ENCODE measurements at places on chromosomes 1 and 21.

- DNase-seq: no peak
Measured at GRCh38 chr1:5586629-5587028, 405.6 kb downstream of the NPHP4 start.

DNA sequence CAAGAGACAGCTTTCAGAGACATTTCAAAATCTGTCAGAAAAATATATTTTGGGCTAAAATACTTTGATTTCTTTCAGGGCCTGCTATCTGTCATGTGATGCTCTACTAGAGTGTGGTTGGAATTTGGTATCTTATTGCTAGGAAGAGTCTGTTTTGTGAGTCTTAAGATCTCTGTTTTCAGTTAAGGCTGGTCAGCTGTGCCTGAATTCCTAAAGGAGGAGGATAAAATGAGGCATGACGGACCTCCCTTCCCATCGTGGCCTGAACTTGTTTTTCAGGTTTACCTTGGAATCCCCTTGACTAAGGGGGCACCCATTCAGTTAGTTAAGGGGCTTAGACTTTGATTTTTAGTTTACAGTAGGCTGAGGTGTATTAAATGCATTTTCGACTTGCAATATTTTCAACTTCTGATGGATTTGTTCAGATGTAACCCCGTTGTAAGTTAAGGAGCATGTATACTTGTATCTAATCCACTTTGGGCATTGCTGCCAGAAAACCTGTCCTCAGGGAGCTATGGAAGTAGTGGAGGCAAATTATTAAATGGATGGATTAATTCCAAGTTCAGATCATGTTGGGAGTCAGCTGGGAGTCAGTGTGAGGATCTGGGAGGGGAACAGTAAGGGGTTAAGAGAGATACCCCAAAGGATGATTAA lies 18.3 kb downstream of the CAPN2 start:
- DNase-seq: no peak

DNA sequence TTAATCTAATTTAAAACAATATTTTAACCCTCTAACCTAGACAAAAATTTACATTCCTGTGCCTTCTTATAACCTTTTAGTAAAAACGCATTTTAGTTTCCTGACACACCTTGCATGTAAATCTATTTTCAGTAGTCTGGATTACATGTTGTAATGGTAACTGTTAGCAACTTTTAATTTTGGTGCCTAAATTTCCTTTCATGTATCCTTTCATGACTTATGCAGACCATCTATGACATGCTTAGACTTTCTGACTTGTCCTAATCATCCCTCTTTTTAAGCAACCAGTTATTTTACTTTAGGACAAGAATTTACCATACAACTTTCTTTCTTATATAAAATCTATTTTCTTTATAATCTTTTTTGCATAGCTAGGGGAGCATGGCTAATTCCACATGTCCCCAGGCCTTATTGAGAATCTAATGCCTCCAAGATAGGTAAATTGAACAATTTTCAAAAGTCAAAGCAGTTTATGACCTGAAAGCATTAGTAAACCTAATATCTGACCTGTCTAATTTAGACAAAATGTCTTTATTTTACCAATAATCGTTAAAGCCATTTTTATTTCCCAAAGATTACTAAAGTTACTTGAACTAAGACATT lies 57.5 kb upstream of the IL12RB2 start:
- no peak for DNase-seq

- no peak for DNase-seq
Measured at GRCh38 chr1:106061586-106062495, 994.6 kb upstream of the PRMT6 start.

DNA sequence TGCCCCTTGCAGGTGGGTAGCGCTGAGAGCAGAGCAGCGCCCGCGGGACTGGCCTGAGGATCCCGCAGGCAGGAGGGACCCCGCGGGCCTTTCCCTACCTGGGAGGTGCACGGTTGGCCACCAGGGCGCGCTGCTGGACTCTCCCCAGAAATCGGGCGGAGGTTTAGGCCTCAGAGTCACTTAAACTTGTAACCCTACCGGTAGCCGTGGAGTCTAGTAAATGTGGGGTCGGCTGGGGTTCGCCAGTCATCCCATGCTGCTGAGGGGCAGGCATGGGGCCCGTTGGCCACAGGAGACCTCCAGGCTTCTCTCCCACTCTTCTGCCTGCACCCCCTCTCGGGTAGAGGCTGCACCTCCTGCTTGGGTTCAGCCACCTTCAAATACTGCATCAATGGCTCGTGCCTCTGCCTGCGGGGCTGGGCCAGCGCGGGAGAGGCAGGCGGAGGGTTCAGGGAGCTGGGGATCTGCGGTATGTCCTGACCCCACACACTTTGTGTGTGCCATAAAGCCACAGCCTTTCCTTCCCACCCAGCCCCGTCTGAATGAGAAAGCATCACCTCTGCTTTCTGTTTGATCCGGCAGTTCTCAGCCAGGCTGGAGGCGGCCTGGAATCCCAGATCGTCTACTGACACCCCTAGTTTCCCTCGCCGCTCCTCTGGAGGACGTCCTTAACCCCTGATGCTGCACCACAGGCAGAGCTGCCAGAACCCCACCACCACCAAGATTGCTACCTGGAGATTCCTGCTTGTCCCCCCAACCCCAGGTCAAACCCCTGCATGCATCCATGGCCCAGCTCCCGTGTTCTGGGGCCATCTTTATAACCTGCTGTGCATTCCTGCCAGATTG lies 12.3 kb upstream of the GSTM4 start:
- DNase-seq: peak; percentile 77

- DNase-seq: no peak
Measured at GRCh38 chr1:206048582-206048981, 4.4 kb upstream of the RHEX start.

GRCh38 chr21:35084869-35085268 lies 35.8 kb upstream of the RUNX1 start:
- DNase-seq: no peak

DNA sequence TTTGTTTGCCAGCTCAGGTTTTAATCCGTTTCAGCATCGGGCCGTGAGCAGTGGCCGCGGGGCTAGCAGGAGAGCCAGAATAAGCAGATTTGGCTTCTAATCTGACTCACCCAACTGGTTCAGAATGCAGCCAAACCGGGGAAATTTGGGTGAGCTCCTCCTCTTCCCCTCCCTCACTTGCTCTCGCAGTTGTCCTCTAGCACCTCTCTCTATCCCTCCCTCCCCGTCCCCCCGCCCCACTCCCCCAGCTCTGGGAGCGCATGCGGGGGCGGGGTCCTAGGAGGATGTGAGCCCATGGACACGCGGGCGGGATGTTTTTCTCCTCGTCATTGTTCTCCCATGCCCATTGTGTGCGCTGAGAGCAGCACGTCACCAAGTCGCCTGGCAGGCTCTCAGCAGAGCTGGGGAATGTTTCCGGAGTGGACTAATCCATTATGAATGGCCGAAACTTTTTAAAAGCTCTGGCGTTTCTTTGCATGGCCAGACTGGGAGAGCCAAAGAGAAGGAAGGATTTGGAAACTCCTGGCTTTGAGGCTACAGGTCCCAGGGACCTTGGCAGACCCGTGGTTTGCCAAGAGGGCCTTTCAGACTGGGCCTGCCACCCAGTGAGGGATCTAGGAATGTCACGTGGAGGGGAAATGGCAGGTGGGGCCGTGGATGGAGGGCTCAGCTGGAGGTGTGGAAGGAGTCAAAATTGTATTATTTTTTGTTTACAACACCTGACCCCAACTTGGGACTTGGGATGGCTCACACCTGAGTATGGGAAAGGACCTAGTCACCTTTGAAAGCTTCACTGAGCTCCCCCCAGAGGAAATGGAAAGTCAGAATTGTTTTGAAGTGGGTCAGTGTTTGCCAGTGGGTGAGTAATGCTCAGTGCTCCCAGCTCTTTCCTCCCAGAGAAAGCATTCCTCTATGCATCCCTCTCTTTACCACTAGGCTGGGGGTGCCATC lies 39.2 kb downstream of the CDK18 start:
- no peak for DNase-seq

DNA sequence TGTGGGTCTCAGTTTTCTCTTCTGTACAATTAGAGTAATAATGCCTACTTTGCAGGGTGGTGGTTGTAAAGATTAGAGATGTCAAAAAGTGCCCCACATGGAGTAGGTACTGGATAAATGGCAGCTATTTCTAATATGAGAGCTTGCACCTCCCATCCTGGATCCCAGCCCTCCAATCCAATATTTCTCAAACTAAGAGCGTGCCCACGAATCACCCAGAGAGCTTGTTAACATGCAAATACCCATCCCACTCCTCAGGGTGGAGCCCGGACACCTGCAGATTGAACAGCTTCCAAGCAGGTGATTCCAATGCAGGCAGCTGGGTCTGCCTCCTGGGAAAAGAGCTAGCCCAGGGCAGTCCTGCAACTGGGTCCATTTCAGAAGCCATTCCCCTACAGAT lies 33.0 kb downstream of the LRRN2 start:
- DNase-seq: no peak

GRCh38 chr21:36428761-36429432 lies 43.7 kb downstream of the CHAF1B start:
- no peak for DNase-seq

DNA sequence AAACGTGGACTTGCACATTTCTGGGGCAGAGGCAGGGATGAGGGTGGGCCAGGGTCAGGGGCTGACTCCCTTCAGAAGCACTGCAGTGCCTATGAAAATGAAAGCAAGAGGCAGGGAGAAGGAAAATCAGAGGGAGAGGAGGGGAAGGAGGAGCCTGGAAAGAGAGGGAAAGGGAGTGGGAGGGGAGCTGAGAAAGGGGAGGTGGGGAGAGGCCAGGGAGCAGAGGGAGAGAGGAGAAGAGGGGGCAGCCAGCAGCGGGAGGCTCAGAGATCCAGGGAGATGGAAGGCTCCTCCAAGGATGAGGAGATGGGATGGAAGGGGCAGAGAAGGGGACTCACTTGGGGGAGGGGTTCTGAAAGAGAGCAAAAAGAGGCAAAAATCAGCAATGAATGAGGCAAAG lies 96.3 kb upstream of the KLHDC7A start:
- no peak for DNase-seq

GRCh38 chr21:37130971-37131370 lies 57.9 kb downstream of the TTC3 start:
- DNase-seq: no peak

DNA sequence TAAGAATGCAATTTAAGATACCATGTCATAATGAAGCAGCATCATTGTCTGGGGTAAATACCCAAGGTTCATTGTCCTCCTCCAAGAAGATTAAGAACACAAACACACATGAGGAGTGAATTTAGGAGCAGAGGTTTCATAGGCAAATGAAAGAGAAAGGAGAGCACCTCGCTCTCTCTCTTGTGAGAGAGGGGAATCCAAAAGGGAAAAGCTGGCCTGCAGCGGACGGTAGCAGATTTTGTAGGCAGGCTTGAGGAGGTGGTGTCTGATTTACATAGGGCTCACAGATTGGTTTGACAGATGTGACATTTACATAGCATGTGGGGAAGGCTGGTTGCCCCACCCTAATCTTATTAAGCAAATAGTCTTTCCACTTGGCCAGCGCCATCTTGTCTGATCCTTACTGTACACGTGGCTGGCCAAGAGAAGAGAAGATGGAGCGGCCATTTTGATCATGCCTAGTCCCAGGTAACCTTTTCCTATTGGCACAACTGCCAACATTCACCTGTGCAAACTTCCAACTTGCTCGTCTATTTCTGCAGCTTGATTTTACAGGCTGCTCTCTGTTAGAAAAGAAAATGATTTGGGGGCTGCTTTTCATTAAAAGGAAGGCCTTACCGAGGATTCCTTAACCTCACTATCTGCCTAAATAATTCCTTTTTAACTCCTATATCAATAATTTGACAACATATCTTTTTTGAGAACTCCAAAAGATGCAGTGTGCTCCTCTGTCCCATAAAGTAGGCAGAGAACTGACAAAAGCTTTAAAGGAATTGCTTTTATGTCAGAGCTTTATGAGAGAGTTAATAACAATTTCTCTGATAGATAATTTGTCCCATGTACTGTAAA lies 16.0 kb upstream of the LRRC7 start:
- no peak for DNase-seq

- no peak for DNase-seq
Measured at GRCh38 chr1:233614743-233615521, 1.0 kb downstream of the KCNK1 start.

DNA sequence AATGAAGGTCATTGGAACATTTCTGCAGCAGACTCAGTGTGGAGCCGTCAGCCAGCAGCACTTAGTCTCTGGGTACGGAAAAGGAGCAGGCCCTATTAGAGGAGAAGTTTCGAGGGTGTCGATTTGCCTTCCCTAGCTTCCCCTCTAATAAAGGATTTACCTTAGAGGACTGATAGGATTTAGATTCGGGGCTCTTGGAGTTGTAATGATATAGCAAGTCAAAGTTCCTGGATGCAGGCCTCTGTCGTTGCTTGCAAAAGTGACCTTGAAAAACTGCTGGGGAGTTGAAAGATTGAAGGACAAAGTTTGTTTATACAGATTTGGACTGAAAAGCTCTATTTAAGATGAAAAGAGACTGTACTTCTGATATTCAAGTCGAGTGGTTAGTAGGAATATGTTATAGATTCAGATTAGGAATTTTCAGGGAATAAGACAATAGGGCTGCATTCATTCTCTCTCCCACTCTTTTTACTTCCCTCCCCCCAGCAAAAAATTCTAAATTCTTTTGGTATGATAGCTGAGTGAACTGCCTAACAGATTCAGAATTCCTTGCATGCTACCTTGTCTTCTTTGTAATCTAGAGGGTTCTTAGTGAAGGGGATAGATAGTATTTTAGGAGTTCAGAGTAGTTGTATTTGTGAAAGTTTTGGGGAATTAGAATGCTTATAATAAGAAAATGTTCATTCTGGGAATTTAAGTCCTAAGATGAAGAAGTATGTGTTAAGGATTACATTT lies 19.2 kb downstream of the NFYC start:
- DNase-seq: no peak

DNA sequence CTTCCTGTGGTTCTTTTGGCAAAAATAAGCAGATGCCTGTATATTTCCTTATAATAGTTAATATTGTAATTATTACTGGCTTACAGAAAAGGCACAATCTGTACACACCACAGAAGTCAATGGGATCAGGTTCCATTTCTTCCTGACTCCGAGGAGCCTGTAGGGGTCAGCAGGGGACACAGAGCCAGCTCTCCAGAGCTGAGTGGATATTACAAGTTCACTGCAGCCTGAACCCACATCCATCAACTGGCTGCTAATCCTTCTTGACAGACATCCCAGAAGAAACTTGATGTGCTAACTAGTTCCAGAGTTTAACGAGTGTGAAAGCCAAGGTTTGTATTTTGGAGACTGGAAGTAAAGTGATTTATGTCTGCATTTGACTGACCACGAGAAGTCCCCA lies 203.8 kb downstream of the LMX1A start:
- no peak for DNase-seq

- DNase-seq: no peak
Measured at GRCh38 chr1:86105533-86105866, 51.1 kb downstream of the COL24A1 start.

Data from stimulated activated CD8-positive, alpha-beta memory T cell treated with anti-CD3 and anti-CD28 coated beads, Interleukin-4, amount 100 ng/mL, for 1 hour (primary cell).